Esophagus squamous epithelium (tissue), 5 donors: ENCODE measurements at places on chromosomes 5 and 9.

DNA sequence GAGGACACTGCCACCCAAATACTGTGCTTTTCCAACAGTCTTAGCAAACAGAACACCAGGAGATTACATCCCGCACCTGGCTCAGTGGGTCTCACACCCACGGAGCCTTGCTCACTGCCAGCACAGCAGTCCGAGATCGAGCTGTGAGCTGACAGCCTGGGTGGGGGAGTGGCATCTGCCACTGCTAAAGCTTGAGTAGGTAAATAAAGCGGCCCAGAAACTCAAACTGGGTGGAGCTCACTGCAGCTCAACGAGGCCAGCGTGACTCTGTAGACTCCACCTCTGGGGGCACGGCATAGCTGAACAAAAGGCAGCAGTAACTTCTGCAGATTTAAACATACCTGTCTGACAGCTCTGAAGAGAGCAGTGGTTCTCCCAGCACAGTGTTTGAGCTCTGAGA is 28.8 kb downstream of the EPB41L4A start:
- no peak for DNase-seq

- DNase-seq, result no peak
Measured at GRCh38 chr5:175747539-175748060, 89.7 kb downstream of the HRH2 start.

DNA sequence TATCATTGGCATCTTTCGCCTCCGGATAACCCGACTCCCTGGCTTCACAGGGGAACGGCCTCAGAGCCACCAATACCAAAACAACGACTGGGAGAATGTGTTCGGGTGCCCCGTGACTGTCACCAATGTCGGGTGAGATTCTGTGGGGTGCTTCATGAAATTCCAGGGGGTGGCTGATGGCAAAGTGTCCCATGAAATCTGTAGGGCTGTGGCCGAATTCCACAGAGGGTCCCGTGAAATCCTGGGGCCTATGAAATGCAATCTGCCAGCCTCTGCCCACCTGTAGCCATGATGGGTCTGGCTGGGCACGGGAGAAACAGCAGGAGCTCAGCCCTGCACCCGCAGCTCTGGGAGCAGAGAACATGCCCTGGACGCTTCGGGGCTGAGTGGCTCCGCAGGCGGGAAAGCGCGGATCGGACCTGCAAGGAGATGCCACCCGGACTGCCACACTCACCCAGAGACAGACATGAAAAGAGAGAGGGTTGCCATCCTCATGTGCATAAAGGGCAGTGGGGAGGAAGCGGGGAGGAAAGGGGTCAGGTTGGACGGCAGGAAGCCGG is 192.4 kb downstream of the OLFM1 start:
- no peak for DNase-seq

- no peak for DNase-seq
Measured at GRCh38 chr5:174145821-174146220, 100.3 kb downstream of the NSG2 start.

DNA sequence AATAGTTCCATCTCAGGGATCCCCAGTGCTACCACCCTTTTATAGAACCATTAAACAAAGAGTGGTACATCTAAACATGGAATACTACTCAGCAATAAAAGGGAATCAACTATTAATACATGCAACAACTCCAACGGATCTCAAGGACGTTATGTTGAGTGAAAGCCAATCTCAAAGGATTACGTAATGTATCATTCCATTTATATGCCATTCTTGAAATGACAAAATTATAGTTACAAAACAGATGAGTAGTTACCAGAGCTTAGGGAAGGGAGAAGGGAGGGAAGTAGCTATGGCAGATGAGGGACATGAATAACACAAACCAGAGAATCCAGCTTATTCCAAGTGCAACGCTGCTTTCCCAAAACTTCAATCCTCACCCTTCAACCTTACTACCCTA is 69.5 kb downstream of the ACTL7B start:
- DNase-seq, result no peak

- DNase-seq, result no peak
Measured at GRCh38 chr9:83669067-83669466, 38.7 kb downstream of the UBQLN1 start.

DNA sequence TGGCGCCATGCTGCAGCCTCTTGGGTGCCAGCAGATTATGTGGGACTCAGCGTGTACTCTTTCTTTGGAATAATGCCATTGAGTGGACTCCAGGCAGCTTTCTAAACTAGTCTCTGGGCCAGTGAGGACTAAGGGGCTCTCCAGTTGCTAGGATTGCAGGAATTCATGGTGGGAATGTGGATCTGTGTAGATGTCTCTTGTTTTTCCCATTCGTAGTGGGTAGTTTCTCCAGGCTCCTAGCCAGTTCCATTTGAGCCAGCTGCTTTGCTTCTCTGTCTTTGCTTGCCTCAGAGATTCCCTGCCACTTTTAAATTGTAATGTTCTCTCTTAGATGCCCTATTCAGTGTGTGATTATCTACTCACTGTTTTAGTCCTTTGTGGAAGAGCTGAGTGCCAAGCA is 42.6 kb downstream of the SLF1 start:
- DNase-seq, result no peak

DNA sequence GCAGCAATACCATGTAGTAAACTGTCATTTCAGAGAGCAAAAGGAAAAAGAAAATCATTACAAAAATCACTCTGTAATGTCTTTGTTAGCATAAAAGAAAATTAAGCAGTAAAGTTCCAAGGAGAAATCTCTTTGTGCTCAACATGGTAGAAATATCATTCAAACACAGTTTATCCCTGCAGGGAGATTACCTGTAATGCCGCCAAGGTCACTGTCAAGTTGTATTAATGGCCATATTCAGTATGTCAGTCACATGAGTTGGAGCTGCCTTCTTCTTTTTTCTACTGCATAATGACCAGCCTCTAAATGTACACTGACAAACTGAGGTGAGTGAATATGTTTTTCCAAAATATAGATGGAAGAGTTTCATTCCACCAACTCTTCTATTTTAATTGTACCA is 36.5 kb downstream of the MEF2C start:
- DNase-seq, result no peak

DNA sequence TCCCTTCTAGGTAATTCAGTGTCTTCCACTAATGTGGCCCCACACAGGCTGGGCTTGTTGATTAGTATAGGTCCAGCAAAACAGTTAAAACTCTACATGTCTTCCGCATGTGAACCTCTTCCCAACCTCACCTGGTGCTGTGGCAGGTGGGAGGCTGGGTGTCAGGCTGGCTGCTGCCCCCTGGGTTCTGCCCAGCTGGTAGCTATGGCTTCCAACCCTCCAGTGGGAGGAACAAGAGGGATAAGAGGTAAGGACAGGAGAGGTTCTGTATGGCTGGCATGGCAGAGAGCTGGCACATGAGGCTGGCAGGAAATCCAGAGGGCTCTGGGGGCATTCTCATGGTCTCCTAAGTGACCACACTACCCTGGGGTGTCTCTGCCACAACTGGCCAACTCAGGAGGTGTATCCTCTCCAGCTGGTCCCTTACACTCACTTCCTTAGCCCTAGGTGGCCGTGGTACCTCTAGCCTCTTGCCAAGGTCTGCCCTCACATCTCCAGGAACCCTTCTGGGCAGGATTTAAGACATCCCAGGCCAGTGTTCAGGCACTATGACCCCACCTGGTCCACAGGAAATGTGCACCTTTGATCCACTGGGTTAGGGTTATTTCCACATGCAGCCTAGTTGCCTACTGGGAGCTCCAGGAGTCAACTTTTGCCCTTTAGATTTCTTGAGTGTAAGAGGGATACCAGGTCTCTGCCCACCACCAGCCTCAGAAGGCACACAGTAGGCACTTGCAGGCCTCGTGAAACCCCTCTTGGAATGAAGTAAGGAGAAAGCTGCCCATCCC is 41.7 kb downstream of the AHRR start:
- DNase-seq, result no peak

GRCh38 chr5:166342402-166342801 is 1949.0 kb upstream of the WWC1 start:
- no peak for DNase-seq
